ENCODE measurements at places on chromosomes 7 and 10.

DNA sequence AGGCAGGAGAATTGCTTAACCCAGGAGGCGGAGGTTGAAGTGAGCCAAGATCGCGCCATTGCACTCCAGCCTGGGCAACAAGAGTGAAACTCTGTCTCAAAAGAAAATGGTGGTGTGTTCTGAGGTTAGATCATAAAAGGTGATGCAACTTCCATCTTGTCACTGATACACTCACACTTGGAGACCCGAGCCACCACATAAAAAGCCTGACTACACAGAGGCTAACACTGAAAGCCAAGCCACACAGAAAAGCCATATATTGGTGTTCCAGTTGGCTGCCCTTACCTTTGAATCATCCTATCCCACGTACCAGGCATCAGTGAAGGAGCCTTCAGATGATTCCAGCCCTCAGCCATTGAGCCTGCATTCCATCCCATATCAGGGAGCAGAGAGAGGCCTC lies 4.0 kb downstream of the MORN4 start:
- no peak for DNase-seq

DNA sequence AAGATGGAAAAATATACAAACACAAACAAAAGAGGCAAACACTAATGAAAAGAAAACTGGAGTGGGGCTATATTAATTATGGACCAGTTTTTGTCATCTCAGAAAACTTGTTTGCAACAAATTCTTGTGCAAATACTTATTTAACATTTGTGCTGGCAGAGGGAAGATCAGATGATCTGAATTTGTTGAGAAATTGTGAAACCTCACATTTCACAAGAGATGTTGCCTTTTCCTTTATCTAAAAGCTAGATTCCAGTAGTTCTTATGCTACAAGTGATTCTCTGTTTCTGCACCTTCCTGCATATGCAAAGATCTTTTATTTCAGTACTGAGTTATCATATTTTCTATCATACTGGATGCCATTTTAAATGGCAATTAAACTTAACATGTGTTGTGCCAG lies 320.7 kb downstream of the SUGCT start:
- DNase-seq = no peak

GRCh38 chr10:99874341-99875085 lies 92.1 kb downstream of the ABCC2 start:
- no peak for DNase-seq

DNA sequence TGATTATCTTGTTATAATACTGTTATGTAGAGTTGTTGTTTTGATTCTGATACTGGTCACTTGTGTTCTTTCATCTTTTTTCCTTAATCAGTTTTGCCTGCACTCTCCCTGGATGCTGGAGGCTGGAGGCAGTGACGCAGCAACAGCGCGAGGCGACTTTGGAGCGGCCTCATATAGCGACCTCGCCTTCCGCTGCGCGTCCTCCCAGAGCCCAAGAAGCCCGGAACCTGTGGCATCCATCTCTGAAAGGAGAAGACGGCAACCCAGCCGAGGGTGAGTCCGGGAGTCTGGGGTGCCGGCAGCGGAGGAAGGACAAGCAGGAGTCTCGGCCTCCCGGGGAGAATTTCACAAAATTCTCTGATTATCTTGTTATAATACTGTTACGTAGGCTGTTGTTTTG lies 161.2 kb downstream of the ZNF33B start:
- no peak for DNase-seq

DNA sequence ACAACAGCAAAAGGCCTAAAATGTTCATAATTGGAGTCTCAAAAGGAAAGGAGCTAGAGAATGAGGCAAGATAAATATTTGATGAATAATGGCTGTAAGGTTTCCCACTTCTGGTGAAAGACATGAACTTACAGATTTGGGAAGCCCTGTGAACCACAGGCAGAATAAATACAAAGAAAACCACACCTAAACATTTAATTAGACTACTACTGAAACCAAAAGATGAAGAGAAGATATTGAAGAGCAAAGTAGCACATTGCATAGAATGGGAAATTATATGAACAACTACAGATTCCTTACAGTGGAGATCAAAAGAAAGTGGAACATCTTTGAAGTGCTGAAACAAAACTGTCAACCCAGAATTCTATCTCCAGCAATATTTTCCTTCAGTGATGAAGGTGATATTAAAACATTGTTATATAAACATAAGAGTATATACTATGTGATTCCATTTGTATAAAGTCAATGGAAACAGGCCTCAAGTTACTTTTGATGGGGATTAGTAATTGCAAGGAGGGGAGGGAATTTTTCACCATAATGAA lies 191.3 kb upstream of the KAT6B start:
- DNase-seq = no peak

GRCh38 chr7:16944936-16945335 lies 63.2 kb upstream of the AGR3 start:
- DNase-seq = no peak

DNA sequence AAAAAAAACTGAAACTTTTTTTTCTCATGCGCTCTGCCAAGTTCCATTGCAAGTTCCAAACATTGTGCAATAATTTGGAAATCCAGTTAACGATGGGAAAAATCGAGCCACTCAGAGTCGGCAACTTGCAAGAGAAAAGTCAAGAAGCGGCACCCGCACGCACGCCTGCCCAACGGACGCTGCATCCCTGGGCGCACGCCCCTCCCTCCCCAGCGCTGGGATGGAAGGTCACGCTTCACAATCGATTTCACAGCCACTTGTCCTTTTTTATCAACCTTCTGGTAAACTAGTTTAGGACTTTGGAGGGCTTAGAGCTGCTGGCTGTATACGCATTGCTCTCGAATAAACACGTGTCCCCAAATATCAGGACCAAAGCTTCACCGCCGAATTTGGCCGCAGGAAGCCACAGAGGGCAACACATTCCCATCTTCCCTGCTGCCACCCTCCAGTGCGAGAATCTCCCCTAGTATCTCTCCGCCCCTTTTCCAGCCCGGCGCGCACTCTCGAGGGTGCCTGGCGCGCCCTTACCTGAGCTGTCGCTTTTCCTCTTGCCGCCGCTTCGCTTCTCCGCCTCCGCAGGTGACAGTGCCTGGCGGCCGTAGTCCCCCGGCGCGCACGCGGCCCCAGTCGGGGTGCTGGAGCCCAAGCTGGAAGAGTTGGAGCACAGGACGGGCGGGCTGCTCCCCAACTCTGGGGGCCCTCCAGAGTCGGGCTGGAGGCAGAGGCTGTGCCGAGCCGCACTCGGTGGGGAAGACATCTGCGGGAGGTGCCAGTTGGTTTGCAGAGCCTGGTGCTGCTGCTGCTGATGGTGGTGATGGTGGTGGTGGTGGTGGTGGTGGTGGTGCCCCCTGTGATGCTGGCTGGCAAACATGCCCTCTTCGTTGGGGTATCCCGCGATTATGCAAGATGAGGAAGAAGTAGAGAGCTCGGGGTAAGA lies 857 bp downstream of the MEOX2 start:
- DNase-seq = no peak

DNA sequence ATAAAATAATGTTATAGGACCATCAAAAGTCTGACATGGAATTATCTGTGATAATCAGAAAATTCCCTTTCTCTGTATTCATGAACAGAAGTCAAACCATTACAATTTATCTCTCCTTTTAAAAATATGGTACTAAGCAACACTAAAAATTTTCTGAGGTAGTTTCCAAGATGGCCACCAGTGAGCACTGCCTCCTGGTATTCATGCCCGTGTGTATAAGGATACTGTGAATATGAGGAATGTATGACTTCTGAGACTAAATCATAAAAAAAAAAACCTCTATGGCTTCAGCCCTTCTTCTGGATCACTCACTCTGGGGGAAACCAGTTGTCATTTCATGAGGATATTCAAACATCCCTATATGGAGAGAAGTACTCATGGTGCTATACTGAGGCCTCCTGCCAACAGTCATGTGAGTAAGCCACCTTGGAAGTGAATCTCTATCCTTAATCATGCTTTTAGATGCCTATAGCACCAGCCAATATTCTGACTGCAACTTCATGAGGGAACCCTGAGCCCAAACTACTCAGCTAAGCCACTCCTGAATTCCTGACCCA lies 41.1 kb downstream of the SIRT1 start:
- DNase-seq = no peak

DNA sequence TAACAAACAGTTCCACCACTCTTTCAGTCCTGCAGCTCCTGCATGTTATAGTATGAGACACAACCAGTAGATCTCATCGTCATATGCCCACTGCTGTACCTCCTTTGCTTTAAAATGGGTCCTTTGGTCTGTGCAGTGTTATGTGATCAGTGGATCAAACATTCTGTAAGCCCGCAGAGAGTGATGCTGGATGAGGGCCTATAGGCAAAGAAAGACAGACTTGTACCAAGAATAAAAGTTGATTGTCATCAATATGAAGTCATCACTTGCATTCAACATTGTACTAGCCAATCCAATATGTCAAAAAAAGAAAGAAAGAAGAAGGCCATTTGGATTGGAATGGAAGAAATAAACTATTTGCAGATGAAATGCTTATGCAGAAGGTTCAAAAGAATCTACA lies 79.8 kb upstream of the PHYHIPL start:
- no peak for DNase-seq

DNA sequence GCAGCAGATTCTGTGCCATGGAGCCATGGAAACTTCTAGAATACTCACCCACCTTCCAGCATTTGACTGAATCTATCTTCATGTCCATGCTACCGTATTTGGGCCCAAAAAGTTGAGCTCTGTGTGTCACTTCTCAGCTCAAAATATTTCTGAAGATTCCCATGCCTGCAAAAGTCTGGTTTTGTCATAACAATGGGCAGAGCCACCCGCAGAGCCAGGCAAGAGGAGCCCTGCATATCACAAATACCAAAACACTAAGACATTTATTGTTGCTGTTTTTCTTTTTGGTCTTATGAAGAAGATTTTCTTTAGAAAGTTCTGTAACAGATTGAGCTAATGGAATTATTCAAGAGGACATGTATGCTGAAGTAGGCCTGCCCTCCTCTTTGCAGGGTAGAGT lies 68.1 kb downstream of the PRTFDC1 start:
- DNase-seq = no peak

GRCh38 chr10:7523656-7524055 lies 112.8 kb upstream of the SFMBT2 start:
- no peak for DNase-seq

- no peak for DNase-seq
Observed at GRCh38 chr10:77614778-77615625, 22.6 kb downstream of the KCNMA1 start.

Measured in CD4-positive, alpha-beta T cell treated with Interleukin-4 for 4 hours (primary cell).